T-cell (primary cell): ENCODE measurements at places on chromosomes 1 and 21.

- DNase-seq: no peak
These were observed 34.5 kb upstream of the DIPK1A start for GRCh38 chr1:92995441-92996430.

DNA sequence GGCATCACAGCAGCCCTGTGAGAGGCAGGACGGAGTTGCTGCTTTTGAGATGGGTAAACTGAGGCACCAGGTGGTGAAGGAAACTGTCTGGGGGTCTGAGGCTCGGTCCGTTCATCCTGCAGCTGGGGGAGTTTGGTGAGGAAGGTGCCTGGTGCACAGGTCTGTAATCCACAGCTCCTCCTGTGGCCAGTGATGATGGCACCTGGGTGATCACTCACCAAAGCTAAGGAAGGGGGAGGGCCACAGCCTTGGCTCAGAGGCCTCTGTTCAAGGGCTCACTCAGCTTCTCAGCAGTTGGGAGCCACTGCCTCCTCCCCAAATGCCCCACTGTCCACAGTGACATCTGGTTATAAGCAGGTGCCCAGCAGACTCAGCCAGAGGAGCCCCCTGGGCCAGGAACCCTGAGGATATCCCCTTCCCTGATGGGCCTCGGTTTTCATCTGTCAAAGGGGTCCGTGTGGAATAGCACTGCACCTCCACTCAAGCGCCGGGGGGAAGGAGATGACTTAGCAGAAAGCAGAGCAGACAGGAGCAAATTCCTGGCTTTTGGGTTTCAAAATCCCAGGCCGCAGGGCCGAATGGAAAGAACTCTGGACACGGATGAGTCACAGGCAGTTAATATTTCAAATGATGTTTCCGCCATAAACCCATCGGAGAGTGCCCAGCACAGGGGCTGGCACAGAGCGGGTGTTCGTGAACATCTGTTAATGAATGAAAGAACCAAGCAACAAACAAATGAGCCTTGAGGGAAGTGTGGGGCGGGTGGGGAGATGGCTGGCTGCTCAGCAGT is 82.8 kb downstream of the DMRTB1 start:
- no peak for DNase-seq

- no peak for DNase-seq
These were observed 9.2 kb upstream of the TRAF3IP3 start for GRCh38 chr1:209746451-209747165.

GRCh38 chr1:212037900-212038299 is 2.4 kb downstream of the DTL start:
- no peak for DNase-seq

DNA sequence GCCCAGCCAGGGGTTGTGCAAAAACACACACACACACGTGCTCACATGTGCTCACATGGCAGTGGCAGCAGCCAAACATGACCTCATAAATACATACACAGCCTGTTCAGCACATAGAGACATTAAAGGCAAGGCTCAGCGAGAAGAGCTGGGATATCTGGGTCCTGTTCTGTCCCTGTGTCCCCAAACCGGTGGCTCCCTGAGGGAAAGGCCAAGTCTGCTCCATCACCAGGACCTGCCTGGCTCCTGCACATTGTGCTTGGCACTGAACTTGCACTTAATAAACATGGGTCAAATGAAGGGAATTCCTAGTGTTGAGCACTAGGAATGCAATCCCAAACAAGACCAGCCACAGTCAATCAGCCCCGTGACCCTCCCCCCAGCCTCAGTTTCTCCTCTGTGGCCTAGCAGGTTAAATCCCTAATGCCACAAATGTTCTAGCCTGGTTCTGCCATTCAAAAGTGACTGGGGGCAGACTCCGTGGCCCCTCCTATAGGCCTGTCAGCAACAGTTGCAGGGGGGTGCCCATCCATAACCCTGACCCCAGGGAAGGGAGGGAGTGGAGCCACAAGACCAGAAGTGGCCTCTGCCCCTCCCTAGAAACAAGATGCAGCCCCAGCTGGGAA is 160.9 kb upstream of the VAMP3 start:
- DNase-seq: no peak

DNA sequence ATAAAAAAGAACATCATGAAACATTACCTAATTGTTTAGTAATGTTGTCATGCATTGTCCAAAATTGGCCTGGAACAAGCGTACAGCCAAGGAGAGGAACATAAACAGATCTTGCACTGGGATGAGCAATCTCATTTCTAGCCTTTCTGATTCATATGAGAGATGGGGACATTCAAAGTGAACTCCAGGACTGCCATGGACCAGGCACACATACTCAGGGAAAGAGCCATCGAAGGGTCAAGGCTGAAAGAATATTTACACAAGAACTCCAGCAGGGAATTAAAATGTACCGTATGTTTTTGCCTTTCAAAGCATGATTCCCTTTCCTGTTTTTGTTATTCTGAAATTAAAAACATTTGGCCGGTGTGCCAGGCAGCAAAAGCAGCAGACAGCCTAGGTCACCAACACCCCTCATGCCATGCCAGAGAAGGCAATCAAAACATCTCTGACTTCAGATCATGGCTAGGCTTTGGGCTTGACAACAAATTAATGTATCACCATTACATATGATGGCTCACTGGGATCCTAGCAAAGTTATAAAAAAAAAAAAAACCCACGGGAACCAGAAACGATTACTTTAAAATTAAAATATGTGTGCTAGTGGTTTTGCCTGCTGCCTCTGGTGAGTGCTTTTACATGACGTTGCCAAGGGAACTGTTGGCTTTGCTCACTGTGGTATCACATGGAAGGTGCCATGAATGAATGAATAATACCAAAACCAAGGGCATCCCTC is 159.8 kb downstream of the TGFBR3 start:
- no peak for DNase-seq

DNA sequence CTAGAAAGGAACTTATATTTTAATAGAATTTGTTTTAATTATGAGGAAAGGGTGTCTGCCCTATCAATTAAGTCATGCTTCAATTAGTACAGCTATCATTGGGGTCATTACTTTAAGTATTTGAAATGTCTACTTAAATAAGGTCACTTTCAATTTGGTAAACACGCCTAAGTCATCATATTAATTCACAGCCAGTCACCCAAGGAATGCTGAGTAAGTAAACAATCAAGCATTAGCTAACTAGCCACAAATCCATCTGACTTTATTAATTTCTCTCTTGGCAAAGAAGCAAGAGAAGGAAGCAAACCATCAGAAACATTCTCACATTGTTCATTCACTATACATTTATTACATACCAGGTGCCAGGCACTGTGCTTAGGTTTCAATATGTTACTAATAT is 1.2 kb upstream of the LRRC52 start:
- no peak for DNase-seq

DNA sequence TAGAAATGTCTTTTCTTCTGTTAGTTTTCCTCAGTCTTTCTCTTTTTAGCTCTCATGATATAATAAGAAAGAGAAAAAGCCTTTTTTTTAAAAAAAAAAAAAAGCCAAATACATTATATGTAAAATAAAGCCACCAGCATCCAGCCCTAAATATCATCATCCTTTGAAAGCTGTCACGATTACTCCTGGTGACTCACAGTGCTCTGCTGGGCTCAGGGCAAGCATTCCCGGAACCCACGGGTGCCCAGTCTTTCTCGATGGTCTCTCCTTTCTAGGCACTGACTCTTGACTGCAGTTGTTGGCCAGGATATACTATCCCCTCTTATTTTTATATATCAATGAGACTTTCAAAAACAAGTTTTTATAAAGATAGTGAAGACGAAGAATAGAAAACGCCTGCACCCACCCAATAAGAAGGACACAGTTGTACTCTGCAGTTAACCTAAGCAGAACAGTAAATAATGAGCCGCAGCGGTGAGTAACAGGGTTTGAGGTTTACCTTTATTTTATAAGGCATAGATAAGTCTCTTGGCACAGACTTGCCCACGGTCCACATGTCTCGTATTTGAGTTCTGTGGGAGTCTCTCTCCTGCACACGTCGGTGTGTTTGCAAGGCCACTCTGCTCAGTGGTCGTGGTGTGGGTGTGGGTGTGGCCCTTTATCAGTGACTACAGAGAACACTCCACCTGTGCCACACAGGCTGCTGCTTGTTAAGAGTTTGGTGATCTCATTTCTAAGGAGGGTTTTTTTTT is 15.7 kb upstream of the MX2 start:
- no peak for DNase-seq

DNA sequence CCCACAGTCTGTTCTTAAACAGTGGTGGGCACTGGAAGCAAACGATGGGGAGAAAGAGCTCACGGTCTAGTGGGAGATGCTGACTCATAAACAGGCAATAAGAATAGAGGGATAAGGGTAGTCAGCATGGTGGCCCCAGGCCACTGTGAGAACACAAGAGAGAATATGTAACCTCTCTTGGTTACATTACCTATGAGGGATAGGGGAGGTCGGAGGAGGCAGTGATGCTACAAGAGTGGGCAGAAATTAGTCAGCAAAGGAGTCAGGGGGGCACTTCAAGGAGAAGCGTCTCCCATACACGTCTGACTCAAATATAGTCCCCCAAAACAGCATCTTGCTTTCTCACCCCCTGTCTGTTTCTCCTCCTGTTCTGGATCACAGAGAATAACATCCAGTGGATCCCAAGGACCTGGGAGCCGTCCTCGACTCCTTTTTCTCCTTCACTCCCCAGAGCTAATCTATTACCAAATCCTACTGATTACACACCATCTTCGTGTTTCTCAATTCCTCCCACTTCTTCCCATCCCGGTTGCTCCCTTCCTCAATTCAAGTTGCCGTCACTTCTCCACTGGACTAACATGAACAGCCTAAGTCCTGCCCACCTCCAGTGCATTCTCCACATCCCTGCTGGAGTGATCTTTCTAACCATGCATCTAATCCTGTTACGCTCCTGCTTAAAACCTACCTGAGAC is 2.1 kb downstream of the SLAMF8 start:
- DNase-seq: no peak

DNA sequence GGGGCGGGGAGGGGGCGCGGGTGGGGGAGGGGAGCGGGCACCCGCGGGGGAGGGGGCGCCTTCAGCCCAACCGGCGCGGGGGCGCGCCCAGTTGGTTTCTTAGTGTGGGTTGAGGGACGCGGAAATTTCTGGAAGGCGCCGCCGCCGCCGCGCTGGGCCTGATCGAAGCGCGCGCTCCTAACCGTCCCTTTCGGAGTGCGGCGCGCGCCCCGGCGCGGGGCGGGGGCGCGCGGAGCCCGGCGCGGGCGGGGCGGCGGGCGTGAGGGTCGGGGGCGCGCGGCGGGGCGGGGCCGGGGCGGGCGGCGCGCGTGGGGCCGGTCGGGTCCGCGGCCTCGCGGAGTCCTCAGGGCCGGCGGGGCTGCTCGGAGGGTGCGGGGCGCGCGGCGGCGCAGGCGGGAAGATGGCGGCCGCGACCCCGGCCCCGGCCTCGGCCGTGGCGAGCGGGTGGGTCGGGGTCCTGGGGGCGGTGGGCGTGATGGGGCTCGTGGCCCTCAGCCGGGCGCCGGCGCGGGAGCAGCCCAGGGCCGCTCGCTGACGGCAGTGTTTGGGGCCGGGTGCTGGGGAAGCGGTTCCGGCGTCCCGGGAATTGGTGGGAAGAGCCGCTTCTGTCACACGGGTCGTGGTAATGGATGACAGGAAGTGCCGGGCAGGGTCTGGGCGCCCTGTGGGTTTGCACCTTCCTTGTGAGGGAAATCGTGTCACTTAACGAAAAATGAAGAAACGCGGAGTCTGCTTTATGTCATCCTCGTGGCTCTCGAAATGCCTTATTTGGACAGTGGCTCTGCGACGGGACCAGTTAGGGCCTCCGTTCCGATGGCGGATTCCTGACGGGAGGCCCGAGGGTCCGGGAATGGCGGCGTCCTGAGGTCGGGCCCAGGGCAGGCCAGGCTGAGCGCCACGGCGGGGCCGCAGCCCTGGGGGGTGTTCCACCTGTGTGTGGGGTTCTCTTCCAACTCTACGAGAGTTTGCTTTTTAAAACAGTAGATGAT is 764 bp downstream of the PKNOX1 start:
- peak; percentile 12 for DNase-seq

DNA sequence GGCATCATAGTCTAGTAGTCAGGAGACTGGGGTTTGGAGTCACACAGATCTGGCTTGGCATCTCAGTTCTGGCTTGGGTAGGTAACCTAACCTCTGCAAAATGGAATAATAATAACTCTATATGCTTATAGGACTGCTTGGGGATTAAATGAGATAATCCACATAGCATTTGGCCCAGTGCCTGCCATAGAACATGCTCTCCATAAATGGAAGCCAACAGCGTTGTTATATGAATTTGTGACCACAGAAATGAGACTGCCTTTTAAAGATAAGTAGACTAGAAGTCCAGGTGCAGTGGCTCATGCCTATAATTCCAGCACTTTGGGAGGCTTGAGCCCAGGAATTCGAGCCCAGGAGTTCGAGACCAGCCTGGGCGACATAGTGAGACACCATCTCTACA is 4.0 kb upstream of the OPRD1 start:
- DNase-seq: no peak

GRCh38 chr1:180177931-180178330 is 23.3 kb downstream of the QSOX1 start:
- DNase-seq: no peak

- no peak for DNase-seq
These were observed 64.2 kb upstream of the MRPS6 start for GRCh38 chr21:34009193-34009592.

GRCh38 chr21:26934383-26934782 is 32.5 kb downstream of the ADAMTS5 start:
- no peak for DNase-seq

GRCh38 chr1:61222240-61222639 is 139.9 kb downstream of the NFIA start:
- DNase-seq: no peak

GRCh38 chr21:46253610-46254124 is 25.1 kb upstream of the LSS start:
- DNase-seq: peak; percentile 51

DNA sequence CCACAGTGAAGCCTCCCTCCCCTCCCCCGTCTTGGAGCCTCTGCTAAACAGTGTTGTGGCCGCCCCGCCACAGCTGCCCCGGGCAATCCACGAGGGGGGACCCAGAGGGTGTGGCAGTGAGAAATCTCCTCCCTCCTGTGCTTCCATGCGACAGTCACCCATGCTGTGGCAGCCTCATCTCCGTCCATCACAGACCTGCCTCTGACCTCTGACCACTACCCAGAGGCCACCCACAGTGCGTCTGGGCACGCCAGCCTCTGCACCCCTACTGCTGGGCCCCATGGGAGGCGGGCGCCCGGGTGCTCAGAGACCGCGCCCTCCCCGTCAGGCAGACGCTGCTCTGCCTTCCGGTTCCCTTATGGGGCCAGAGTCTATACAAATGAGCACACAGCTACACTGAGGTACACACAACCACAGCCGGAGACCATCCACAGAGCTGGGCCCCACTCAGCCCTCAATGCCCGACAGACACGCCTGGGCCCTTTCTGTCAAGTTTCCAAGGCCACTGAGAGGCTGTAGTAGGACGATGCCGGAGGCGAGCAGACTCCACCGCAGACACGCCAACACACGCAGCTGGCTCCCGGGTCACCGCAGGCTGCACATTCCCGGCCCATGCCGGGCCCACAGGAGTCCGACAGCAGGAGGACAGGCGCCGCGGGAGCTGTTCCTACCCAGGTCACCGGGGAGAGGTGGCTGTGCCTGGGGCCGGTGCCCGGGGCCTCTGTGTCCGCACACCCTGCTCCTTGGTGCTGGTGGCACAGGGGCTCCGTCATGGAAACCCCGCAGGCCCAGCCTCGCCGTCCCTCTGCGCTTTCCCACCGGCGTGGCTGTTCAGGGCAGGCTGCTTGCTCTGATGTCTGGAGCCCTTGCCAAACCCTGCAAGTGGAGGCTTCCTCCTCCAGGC is 23.9 kb upstream of the TMEM52 start:
- no peak for DNase-seq

GRCh38 chr1:89646259-89646658 is 13.3 kb downstream of the LRRC8C start:
- no peak for DNase-seq

- DNase-seq: no peak
These were observed 1485.7 kb downstream of the KCNT2 start for GRCh38 chr1:195122497-195122896.

- no peak for DNase-seq
These were observed 356.3 kb upstream of the C1orf174 start for GRCh38 chr1:4256351-4256750.
